ENCODE measurements at places on chromosomes 12 and 14.

GRCh38 chr12:127041985-127042625, 1224.9 kb upstream of the TMEM132C start:
- no peak for DNase-seq

DNA sequence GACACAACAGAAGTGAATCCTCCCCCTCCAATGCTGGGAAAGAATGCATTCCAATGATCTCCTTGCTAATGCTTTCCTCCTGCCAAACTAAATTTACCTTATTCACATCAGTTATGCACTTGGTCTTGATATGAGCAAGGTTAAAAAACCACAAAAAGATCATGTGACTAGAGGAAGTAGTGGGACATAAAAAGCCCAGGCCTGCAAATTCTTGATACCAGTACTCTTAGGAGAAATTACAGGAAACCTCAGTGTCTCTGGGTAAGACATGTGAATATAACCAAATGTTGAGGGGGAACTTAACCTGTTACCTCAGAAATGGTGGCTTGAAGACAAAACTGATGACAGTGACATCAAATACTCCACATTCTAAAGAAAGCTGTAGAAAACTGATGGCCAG, 427.1 kb downstream of the RPS29 start:
- DNase-seq, result no peak

GRCh38 chr12:50297027-50297426, 13.7 kb upstream of the LIMA1 start:
- no peak for DNase-seq

GRCh38 chr12:109734219-109735000, 20.8 kb downstream of the FAM222A start:
- no peak for DNase-seq

DNA sequence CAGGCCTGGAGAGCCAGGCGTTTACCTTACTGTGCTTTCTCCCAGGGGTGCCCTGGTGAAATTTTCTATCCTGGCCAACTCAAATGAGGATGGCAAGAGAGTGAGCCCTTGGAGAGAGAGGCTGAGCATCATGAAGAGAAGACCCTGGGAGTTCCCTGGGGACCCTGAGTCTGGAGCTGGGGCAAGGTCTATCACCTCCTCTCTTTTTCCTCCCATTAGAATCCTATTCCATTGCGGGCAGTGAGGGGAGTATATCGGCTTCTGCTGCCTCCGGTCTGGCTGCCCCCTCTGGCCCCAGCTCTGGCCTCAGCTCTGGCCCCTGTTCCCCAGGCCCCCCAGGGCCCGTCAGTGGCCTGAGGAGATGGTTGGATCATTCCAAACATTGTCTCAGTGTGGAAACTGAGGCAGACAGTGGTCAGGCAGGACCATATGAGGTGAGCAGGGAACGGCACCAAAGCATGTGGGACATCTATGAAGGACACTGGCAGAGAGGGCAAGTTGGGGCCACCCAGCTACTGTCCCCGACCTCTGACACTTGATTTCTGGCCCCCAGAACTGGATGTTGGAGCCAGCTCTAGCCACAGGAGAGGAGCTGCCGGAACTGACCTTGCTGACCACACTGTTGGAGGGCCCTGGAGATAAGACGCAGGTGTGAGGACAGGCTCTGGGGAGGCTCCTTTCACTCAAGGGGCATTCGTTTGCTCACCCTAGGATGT, 1.6 kb downstream of the ARHGEF25 start:
- no peak for DNase-seq

- no peak for DNase-seq
These were observed 133.7 kb downstream of the TMEM30B start for GRCh38 chr14:61147381-61147821.

DNA sequence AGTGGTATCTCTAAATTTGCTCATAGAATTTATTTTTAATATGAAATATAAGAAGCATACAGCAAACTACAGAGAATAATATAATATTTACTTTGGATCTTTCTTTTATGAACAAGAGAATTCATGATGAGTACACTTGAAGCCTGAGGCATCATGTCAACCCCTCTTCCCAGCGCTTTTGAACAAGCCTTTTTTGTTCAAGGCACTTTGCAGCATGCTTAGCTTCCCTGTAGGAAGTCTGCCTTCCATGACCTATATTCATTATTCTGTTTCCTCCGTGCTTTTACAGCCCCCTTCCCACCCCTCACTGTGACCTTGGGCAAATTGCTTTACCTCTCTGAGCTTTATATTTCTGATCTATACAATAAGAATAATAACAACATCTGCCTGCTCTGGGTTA, 41.6 kb downstream of the SCN8A start:
- no peak for DNase-seq

GRCh38 chr14:88612981-88613380, 50.1 kb downstream of the ZC3H14 start:
- DNase-seq, result no peak

GRCh38 chr14:39114073-39114838, at the start of gene GEMIN2:
TSS of gene GEMIN2 (plus strand) at chr14:39114323. CDS start at chr14:39114339, 16 bp downstream.
- peak; percentile 73 for DNase-seq

- no peak for DNase-seq
These were observed 173.2 kb downstream of the SUDS3 start for GRCh38 chr12:118549510-118549980.

GRCh38 chr14:69152181-69152901, 578 bp downstream of the DCAF5 start:
- DNase-seq, result no peak

DNA sequence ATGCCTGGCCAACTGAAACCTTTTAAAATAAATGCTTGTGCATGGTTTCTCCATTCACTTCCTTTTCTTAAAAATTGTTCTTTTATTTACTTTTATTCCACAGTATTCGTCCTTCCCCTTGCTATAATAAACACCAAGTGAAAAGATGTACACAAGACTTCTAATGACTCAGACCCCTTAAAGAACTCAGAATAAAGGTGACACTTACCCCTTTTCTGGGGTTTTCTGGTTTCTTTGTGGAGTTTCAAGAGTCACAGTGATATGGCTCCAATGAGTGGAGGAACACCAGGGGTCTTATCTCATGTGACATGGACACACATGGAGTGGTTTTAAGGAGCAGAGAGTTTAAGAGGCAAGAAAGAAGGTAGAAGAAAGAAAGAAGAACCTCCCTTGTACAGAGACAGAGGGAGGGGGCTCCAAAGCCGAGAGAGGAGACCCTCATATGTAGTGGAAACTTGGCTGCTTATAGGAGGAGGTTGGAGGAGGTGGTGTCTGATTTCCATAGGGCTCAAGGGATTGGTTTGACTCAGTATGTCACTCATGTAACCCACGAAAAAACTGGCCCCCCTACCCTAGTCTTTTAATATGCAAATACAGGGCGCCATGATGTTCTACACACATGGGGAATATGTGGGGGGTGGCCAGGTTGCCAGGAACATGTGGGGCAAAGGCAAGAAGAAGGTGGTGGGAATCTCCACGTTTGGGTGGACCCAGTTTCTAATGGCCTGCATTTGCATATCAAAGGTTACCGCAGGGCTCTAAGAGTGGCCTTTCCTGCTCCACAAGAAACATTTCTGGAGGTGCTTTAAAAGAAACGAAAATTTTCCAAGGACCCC, 22.1 kb upstream of the CD69 start:
- no peak for DNase-seq

DNA sequence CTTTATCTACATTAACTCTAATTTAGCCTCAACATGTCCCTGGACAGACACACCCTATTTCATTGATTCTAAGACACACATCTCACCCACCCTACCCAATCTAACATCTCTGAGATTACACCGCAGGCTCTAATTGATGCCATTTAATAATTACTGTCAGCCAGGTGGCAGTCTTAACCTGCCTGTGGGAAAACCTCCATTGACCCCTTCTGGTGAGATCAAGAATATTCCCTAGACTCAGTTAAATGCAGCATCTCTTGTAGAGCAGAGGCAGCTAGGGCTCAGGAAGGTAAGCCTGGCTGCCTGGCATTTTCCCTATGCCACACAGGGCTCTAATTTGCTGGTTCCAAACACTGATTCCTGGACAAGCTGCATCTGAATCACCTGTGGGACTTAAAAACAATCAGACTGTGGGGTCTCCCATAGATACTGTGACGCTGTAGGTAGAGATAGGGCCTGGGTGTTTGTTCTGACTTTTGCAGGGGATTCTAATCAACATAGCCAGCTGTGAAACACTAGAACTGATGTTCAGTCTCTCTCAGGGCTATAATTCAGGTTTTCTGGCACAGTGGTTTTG, 14.3 kb downstream of the MCRS1 start:
- no peak for DNase-seq

DNA sequence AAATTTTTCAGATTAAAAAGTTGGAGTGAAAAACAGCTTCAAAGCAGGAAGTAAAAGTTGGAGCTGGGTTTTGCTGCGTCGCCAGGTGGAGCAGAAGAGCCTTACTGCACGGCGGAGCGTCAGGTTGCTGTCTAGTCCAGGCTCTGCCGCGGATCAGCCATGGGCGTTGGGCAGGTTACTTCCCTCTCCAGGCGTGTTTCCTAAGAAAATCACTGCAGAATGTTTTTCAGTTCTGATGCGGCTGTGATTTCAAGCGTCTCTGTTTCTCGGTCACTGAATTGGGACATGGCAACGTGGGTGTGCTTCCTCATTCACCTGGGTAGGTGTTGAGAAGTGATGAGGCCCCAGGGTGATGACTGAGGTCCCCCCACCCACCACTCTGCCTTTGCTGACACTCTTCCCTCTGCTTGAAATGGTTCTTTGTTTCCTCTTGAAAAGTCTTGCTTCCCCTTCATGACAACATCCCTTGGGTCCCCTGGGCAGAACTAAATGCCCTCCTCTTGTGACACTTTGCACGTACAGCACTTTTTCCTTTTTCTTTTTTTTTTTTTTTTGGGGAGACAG, 7.6 kb downstream of the EVL start:
- no peak for DNase-seq

DNA sequence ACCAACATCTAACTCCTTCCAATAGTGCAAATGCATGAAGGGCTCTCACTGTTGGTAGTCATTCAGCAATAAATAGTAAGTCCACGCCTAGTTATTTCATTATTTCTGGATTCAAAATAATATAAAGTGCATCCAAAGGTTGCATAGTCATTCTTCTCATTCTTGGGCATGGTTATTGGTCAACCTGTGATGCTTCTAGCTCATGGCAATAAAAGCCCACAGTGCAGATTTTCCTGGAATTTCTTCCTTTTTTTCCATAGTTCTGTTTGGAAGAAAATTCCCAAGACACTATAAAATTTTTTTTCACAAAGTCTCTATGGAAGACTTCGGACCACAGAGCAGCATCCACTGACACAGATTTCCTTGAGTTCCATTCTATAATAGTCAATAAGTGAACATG, 7.6 kb downstream of the CD69 start:
- DNase-seq, result no peak

- no peak for DNase-seq
These were observed 37.1 kb downstream of the P2RX4 start for GRCh38 chr12:121246893-121247557.

DNA sequence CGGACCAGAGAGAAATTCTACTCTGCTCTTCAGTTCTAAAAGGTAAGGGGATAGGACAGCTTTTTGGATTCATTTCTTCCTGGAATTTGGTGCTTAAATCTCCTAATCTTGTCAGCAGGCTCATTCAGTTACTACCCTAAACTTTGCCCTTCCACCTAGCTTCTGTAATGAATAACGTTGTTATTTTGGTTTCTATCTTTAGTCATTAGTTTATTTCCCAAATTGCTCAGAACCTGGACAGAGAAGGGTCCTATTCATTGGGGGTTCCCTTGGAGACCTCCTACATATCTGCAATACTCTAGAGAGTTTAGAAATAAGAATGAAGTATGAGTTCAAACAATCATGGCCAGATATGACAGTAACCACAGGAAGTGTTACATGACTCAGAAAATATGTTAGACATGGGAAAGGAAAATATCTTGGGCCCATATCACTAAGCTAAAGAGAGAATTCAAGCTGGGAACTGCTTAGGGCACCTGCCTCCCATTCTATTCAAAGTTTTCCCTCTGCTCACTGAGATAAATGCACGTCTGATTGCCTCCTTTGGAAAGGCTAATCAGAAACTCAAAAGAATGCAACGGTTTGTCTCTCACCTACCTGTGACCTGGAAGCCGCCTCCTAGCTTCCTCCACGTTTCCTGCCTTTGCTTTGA, 87.9 kb downstream of the GAS2L3 start:
- DNase-seq, result no peak

GRCh38 chr12:56863789-56864188, 70.4 kb downstream of the SDR9C7 start:
- no peak for DNase-seq

DNA sequence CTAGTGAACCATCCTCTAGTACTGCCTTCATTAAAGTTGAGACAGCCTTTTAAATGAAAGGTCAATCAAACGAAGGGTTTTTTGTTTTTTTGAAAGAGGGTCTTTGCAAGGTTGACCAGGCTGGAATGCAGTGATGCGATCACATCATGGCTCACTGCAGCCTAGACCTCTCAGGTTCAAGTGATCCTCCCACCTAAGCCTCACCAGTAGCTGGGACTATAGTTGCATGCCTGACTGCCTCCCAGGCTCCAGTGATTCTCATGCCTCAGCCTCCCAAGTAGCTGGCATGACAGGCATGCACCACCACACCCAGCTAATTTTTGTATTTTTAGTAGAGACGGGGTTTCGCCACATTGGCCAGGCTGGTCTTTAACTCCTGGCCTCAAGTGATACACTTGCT, 114.6 kb upstream of the SINHCAF start:
- DNase-seq, result no peak

DNA sequence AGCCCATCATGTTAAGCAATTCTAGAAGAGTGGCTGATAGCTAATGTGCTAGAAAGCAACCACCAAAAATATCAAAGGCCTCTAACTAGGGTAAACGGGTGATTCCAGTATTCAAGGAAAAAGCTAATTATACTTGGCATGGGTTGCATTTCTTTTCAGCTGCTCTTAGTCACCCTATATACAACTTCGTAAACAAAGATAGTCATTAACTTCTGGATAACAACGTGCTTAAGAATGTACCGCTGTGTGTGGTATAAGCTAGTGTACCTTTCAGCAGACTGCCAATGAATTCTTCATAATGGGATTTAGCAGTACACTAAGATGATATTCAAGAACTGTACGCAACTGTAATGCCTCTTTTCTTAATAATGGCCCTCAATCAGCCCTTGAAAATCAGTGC, 42.2 kb upstream of the SLC6A13 start:
- DNase-seq, result no peak

DNA sequence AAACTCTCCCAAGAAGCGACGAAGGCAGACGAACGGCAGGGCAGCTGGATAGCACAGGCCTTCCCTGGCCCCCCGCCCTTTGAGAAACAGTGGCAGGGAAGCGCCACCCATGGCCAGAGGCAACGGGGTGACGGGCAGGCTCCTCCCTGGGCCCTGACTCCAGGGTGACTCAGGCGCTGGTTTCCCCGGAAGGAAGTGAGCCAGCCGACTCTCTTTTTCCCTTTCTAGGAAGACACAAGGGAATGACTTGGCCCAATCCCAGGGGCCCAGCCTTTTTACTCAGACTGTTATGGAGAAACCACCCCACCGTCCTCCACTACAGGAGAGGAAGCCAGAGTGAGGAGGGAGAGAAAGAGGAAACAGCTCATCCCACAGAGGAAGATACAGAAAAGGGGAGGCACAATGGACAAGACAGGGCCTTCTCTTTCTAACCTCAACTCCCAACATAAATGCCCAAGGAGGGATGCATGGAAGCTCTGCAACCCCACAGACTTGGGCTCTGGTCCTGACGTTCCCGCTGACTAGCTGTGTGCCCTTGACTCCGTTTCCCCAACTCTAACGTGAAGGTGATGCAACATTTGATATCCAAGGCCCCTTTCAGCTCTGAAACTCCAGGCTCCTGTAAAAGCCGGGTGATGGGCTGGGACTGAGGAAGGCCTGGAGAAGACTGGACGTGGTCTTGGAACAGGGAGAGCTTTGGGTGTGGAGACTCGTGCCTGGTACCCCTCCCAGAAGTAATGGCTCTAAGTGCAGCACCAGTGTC, 27.9 kb downstream of the ACTN1 start:
- DNase-seq, result peak; percentile 85
